ENCODE measurements at places on chromosomes 11 and 22.

DNA sequence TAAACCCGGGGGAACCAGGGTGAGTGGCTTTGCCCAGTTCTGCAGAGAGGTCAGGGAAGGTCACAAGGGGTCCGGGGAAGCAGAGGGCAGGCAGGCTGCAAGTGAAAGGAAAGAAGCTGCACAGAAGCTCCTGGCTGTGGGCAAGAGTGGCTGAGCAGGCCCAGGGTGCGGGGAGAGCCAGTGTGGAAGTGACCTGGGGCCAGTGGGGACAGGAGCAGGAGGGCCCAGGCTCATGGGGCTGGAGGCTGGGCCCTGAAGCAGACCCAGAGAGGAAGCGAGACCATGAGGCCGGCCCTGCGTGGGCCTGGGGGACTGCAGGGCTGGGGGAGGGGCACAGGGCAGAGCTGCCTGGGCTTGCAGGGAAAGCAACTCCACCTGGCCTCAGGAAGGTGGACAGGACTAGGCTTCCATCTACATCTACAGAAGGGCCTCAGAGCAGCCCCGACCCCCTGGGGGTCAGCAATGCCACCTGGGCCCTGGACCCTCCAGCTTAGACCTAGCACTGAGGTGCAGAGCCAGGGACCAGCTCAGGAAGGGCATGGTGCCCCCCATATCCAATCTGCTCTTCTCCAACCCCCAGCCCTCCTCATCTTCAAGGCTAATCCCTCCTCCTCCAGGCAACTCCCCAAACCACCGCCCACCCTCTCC lies 11.6 kb downstream of the IGF2 start:
- DNase-seq: no peak

DNA sequence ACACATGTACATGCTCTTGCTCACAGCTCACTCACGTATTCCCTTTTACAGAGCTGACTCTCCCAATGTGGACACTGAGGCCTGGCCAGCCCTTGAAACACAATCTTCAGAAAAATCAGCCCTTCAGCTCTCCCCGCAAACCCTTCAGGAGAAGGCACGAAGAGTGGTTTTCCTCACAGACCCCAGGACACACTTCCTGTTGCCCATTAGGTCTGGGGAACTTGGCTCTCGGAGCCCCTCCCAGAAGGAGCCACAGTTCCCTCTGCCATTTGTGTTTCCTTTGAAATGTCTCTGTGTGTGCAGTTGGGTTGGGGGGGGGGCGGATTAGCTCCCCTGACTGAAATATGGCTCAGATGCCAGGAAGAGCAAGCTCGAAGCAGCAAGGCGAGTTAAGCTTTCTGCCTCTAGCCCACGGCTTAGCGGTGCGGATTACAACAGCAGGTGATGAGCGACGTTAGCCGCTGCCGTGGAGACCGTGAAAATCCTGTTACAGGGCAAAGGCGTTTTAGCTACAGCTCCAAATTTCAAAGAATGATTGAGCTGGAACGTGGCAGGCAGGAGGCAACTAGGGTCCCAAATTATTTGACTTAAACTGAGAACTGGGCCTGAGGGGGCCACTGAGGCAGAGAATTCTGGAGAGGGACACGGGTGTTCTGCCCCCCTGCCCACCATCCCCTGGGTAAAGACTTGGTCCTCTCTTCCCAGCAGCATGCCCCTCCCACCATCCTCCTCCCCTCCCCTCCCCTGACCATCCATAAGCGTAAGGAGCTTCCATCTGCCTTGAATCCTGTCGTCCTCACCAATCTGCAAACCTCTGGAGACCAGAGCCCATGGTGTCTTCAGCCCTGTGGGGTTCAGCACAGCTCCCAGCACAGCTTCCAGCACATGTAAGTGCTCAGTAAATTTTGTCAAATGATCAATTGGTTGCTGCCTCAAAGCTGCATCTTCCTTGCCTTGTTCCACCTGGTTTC lies 598.6 kb downstream of the BUD13 start:
- DNase-seq: no peak

DNA sequence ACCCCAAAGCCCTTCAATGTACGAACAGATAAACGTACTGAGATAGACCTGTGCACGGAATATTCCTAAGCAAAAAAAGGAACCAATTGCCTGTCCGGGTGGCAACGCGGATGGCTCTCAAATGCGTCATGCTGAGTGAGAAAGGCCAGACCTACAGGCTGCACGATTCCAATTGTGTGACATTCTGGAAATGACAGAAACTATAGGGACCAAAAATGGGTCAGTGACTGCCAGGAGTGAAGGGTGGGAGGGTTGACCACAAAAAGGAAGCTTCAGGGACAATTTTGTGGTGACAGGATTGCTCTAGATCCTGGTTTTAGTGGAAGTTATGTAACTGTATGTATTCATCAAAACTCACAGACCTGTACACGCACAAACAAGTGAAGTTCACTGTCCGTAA lies 24.0 kb upstream of the SYT8 start:
- DNase-seq: peak; percentile 20

GRCh38 chr22:49188091-49188490 lies 639.6 kb downstream of the BRD1 start:
- DNase-seq: no peak

- DNase-seq: peak; percentile 86
These were observed 3.3 kb upstream of the DDI1 start for GRCh38 chr11:104033134-104033533.

GRCh38 chr11:66002648-66003225 lies 434 bp downstream of the BANF1 start:
- DNase-seq: peak; percentile 31

DNA sequence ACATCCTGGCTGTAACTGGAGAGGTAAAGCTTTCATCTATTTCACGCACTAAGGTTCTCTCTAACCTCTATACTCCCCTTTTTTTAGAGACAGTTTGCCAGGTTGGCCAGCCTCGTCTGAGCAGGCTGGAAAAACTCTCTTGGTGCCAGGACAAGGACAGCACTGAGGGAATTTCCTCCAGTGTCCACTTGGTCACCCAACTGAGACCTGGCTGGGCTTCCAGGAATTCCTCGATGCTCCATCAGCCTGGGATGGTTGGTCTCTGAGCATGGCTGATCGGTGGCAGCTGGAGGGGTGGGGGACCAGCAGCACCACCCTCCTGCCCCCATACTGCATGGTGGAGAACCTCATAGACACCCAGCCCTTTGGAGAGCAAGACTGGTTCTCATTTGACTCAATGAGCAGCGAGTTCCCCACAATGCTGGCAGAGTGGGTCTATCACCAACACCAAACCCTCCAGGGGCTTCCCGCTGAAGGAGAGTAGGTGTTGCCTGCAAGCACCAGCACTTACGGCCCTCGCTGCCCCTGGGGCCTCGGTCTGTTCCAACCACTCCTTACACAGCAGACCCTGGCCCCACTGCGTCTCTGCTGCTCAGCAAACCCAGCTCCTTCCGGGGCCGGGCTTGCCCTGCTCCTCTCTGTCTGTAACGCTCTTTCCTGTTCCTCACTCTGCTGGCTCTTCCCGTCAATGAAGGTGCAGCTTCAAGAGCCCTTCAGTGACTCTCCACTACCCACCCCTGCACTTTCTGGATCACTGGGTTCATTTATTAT lies 122.2 kb downstream of the ST3GAL4 start:
- no peak for DNase-seq

- DNase-seq: no peak
These were observed 32.4 kb downstream of the MYH9 start for GRCh38 chr22:36355362-36355761.

DNA sequence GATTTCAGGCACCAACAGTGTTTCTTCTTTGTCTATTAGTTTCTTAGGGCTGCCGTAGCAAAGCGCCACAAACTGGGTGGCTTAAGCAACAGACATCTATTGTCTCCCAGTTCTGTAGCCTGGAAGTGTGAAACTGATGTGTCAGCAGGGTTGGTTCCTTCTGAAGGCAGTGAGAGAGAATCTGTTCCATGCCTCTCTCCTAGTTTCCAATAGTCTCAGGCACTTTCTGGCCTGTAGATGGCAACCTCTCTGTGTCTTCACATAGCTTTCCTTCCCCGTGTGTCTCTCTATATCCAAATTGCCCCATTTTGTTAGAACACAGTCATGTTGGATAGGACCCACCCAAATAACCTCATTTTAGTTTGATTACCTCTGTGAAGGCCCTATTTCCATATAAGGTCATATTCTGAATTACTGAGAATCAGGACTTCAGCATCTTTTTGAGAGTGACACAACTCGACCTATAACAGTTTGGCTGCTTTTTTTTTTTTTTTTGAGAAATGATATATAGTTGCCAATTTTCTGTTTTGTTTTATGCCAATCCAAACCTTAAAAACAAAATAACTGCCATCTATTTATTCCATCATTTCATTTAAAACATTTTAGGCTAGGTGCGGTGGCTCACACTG lies 108.2 kb downstream of the SLC36A4 start:
- DNase-seq: peak; percentile 61

GRCh38 chr22:26496456-26496855 lies 12.8 kb downstream of the SRRD start:
- DNase-seq: no peak

DNA sequence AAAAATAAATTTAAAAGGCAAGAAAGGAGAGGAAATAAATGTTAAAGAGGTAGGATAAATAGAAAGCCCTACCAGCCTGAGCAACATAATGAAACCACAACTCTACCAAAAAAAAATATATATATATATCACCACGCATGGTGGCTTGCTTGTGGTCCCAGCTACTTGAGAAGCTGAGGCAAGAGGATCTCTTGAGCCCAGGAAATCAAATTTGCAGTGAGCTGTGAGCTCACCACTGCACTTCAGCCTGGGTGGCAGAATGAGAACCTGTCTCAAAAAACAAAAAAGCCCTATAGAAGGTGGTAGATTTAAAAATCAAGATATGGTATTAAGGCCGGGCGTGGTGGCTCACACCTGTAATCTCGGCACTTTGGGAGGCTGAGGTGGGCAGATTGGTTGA lies 10.5 kb downstream of the NUCB2 start:
- no peak for DNase-seq

DNA sequence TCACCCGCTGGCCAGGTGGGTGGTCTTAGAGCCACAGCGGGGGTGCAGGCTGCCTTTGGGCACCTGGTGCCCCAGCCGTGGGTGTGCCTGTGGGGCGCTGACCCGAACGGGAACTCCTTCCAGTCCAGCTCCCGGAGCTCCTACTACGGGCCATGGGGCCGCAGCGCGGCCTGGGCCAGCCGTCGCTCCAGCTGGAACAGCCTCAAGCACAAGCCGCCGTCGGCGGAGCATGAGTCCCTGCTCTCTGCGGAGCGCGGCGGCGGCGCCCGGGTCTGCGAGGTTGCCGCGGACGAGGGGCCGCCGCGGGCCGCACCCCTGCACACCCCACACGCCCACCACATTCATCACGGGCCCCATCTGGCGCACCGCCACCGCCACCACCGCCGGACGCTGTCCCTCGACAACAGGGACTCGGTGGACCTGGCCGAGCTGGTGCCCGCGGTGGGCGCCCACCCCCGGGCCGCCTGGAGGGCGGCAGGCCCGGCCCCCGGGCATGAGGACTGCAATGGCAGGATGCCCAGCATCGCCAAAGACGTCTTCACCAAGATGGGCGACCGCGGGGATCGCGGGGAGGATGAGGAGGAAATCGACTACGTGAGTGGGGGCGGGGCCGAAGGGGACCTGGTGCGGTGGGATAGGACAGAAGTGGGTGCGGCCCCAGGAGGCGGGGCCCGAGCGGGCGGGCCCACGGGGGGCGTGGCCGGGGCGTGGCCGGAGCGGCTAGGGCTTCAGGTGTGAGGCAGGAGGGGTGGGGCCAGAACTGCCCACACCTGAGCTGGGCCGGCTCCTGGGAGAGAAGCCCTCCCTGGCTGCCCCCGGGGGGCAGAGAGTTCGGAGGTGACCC lies 91.5 kb downstream of the CACNA1I start:
- peak; percentile 10 for DNase-seq

DNA sequence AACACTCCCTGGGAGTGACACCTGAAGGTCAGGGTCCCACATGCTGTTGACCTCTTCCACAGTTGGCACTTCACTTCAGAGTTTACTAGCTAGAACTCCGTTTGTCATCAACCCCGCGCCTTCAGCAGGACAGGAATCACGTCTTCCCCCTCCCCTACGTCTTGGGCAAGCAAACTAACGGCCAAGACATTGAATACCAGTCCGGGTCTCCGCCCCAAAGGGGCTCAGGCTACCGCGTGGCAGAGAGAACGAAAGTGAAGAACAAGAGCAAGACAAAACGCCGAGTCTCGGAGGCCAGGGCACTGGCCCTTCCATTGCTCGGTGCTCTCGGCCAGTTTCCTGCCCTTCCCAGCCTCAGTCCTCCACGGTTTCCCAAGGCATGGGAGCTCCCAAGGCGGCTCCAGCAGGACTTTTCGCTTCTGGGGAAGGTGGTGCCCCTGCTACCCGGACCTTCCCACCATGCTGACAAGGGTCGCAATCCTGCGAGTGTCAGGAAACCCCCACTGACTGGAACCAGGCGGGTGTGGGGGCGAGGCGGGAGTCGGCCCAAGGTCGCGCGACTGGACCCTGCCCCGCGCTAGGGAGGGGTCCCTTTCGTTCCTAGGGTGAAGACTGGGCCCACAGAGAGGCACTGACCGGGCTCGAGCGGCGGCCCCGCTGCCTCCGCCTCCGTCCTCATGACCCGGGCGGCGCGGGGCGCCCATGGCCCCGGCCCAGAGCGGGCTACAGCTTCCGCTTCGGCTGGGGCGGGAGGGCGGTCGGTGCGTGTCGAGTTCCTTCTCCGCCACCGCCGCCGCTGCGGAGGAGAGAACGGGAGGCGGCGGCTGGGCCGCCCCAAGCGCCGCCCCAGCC lies at the start of gene GUCD1:
GUCD1 (minus strand) TSS at position 826 of the 852 bp plus-strand sequence; CDS start at position 679, 147 bp downstream.
- peak; percentile 18 for DNase-seq

DNA sequence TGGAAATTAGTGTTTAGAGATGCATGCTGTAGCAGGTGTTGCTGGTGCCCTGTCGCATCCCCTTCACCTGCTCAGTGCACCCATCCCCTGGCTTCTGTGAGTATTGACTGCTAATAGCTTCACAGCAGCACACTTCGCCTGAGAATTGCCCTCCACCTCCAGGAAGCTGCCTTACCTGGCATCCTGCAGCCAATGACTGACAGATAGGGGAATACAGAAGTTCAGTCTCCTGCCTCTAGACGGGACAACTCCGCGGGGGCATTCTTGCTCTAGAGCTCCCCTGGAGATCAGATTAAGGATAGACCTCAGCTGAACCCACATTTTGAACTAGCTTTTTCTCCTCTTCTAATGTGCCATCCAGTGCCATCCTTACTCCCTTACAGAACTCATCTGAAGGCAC lies 9.3 kb upstream of the CD3E start:
- no peak for DNase-seq

- no peak for DNase-seq
These were observed 8.8 kb downstream of the CXCR5 start for GRCh38 chr11:118892514-118892913.

DNA sequence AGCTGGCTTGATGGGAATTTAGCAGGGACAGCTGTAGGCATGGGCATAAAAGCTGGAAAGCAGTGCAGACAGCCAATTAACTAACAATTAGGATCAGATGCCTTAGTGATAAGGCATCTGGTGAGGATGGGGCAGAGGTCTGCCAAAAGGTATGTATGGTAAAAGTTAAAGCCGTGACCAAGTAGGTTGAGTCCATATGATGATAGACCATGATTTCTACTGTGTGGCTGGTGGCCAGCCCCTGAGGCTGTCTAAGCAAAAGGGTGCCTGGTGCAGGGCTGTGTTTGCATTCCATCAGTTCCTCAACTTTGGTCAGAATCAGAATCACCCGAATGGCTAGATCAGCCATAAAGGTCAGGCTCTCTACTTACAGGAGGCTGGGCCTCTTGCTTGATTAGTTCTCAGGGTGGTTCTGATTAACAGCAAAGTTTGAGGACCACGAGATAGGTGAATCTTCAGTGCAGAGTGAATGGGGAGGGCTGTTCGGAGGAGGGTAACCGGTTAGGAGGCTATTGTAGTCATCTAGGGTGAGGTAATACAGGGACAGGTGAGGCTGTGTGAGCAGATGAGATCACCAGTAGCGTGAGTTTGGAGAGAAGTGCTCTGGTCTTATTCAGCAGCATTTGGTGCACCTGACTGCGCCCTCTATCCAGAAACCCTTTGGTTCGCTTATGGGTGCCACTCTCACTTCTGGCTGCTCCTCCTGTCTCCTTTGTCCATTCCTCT lies 27.2 kb downstream of the PPFIBP2 start:
- peak; percentile 51 for DNase-seq

All from bronchial epithelial cell (primary cell).